ENCODE measurements at places on chromosomes 4 and X.

DNA sequence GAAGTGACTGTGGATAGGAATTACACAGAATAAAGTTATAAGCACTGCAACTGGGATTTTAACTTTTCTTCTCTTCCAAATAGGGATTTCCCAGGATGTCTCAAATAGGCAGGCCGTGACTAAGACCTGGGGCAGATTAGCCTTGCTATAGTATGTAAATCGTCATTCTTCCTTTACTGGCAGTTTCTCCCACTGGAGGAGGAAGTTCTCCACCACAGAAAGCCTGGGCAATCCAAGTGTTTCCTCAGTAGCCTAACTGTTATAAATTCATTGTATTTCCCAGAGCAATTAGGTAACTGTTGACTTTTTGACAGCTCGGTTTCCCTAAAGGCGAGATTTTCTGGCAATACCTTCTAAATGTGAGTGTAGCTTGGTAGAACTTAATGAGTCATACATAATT, at the start of gene TNIP3:
Gene TNIP3 (minus strand): TSS at position 31 of the 400 bp plus-strand sequence. CDS start 196 bp downstream, outside the sequence.
- no peak for DNase-seq

GRCh38 chr4:108813261-108813660, 50.4 kb upstream of the ETNPPL start:
- no peak for DNase-seq

DNA sequence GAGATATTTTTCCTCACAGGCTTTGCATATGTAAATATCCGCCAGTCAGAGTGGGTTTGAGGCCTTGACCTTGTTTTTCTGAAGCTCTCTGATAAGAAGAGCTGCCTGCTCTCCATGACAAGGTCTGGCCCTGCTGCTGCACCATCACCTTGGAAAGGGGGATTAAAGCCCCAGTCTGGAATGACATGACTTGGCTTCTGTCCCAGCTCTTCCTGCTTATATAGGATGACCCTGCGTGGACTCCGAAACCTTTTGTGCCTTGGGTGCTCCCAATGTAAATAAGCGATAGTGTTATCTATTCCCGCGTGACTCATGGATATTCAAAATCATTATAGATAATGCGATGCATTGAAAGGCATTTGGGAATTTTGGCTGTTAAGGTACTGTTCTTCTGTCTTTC, 139.3 kb downstream of the BMPR1B start:
- no peak for DNase-seq

GRCh38 chrX:94977562-94977961, 1303.6 kb downstream of the FAM133A start:
- no peak for DNase-seq

- DNase-seq = no peak
These were observed 500.5 kb upstream of the FTHL17 start for GRCh38 chrX:31572360-31572759.

- DNase-seq = no peak
These were observed 230.1 kb upstream of the FAT4 start for GRCh38 chr4:125084608-125085007.

- no peak for DNase-seq
These were observed 131.6 kb upstream of the MED14 start for GRCh38 chrX:40866893-40867292.

DNA sequence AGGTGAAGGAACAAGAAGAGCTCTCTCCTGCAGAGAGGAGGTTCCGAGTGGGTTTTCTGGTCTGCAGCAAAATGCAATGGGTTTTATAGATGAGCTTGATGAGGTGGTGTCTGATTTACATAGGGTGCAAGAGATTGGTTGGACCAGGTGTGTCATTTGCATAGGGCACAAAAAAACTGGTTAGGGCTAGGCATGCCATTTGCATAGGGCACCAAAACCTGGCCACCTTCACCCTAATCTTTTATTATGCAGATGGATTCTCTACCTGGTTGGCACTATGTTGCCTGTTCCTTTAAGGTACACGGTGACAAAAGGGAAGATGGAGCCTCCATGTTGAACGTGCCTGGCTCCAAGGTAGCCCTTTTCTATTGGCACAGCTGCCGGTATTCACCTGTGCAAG, 94.5 kb upstream of the PRKX start:
- DNase-seq = no peak

DNA sequence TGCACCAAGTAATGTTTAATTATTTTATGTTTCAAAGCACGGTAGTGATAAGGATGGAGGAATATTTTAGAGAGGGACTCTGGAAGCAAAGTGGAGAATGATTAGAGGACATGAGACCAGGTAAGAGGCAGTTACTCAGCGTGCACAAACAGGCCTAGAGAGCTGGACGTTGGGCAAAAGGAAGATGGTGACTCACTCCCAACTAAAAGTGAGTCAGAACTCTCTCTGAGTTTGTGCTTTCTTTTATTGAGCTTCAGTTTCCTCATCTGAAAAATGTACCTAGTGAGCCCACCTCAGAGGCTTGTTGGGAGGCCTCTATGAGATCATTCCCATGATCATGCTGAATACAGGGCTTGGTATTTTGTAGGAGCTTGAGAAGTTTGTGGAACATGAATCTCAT, 1.6 kb upstream of the ZC4H2 start:
- DNase-seq = no peak

- DNase-seq = no peak
These were observed 19.5 kb upstream of the CNKSR2 start for GRCh38 chrX:21354725-21355124.

- no peak for DNase-seq
These were observed 106.1 kb downstream of the ARAP2 start for GRCh38 chr4:36138220-36138619.

DNA sequence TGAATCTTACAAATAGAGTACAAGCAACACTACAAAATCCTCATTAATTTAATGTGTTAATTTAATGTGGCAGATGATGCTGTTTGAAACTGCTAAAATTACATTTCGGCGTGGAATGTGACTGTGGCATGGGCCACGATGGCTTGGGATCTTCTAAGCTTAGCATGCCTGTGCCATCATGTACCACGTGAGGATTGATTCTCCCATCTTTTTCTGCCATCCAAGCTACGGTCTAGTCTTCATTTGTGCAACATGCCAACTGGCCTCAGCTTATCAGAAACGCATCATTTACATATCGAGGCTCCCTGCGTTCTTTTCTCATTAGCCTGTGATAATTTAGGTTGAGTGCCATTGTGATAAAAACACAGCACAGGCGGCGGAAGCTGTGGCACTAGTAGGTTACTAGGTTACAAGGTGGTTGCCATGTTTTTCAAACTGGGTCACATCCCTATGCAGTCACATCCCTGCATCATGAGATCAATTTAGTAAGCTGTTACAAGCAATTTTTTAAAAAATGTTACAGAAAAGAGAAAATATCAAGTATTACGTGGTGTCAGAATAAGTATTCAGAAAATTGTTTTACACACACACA, 189.9 kb upstream of the RBPJ start:
- no peak for DNase-seq

DNA sequence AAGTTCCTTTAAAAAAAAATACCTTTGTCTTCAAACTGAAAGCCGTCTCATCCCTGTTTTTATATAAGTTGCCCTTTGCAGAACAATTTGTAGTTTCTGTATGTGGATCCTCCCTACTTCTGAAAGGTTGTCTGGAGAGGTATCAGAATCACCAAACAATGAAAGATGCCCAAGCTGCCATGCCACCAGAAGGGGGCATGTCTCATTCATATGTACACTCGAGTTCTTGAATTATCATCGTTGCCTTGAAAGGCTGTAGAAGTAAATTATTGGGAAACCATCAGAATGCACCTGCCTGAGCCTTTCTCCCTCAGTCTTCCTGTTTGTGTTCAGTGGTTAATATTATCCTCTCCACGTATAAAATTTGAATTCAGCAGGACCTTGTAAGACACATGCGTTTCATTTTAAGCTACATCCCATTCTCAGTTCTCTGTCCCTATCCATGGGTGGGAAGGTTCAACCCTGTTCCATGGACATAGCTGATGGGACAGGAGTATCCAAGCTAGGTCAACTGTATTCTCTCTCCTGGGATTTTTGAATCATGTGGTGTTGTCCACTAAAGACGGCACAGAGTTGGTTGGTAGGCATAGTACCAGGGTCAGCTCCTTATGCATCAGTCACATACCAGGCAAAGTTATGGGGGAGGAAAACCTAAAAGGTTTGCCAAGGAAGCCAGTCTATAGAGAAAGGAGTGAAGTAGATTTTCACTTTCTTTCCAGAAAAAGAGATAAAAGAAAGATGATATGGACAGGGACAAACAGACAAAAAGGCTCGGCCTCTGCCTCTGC, 24.0 kb downstream of the GALNT7 start:
- DNase-seq = no peak

DNA sequence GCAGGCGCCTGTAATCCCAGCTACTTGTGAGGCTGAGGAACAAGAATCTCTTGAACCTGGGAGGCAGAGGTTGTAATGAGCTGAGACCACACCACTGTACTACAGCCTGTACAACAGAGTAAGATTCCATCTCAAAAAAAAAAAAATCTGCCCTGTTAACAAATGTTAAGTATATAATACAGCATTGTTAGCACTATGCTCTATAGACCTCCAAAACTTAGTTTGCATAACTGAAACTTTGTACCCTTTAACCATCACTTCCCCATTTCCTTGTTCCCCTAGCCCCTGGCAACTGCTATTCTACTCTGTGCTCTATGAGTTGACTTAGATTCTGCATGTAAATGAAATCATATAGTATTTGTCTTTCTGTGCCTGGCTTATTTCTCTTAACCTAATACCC, 76.7 kb downstream of the TAB3 start:
- no peak for DNase-seq

DNA sequence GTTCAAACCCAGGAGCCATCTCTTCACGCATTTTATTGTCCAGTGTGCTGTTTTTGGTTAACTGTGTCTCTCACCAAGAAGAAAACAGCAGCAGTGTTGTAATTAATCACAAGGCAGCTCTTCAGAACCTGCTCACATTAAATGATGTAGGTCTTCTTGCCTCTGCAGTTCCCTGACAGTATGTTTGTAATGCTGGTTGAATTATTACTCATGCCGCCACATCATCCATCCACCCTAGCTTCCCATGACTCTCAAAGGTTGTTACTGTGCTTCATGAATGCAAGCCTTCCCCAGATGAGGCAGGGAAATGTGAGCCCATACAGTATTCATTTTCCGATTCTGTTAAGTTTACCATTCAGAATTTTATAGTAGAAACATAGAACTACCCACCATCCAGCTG, 17.4 kb downstream of the TLR10 start:
- no peak for DNase-seq

DNA sequence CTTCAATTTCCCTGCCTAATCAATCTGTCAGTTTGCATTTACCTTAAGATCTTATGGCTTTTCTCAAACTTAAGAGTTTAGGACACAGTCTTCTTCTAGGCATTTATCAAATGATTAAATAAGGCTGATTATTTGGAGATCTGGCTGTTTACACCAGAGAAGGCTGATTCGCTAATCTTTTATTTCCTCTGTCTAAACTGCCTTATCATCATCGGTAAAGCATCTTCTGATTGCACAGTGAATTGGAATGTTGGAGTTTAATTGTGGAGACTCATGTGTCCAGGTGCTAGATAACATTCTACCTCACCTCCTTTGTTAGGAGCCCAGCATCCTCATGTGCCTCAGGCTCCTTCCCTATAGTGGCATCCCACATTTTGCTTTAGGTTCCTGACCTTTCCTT, 100.3 kb upstream of the DDIT4L start:
- DNase-seq = no peak

GRCh38 chrX:17703201-17703600, 34.1 kb upstream of the SCML1 start:
- no peak for DNase-seq

- peak; percentile 9 for DNase-seq
These were observed 30.0 kb upstream of the HUWE1 start for GRCh38 chrX:53716328-53717088.

DNA sequence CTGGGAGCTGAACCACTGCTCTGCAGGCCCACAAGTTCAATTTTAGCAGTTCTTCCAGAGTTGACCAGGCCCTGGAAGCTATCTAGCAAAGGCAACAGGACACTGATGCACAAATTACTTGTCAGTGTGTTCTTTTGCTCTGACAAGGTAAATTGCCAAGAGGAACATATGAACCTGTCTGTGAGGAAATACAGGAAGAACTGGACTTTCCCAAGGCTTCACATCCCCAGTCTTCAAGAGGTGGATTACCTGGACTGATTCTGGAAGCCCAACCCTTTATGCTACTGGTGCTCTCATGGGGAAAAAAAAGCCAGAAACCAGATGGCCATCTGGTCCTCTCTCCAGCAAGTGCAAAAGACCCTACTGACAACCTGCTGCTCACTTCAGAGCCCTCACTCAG, 1.9 kb upstream of the TMEM185A start:
- DNase-seq = no peak

GRCh38 chr4:22071749-22072148, 123.2 kb upstream of the KCNIP4 start:
- DNase-seq = no peak
